Effector CD4-positive, alpha-beta T cell (primary cell): ENCODE measurements at places on chromosomes 2 and 18.

- DNase-seq: no peak
These were observed 74.6 kb upstream of the LRATD1 start for GRCh38 chr2:14557916-14558315.

- no peak for DNase-seq
These were observed 1202.5 kb downstream of the DSC3 start for GRCh38 chr18:29840089-29840488.

DNA sequence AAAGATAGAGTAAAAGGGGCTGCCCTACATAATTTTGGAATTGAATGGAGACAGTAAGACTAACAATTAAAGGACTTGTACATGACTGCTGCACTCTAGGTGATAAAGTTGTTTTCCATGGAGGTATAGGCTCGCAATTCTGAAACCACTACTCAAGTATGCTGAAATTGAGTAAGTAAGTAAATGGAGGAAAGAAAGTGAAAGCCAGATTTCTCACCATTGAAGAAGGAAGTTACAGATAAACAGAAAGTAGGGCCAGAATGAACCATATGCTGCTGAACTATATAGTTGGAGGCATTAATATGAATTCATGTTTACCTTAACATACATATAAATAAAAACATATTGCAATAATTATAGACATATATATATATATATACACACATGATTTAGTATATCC is 225.7 kb upstream of the ST6GAL2 start:
- DNase-seq: no peak

GRCh38 chr2:126971481-126972278 is 73.0 kb downstream of the TEX51 start:
- peak; percentile 47 for DNase-seq

- DNase-seq: no peak
These were observed 209.3 kb upstream of the NCKAP5 start for GRCh38 chr2:133777574-133777960.
